ENCODE measurements at places on chromosomes 4 and X.

DNA sequence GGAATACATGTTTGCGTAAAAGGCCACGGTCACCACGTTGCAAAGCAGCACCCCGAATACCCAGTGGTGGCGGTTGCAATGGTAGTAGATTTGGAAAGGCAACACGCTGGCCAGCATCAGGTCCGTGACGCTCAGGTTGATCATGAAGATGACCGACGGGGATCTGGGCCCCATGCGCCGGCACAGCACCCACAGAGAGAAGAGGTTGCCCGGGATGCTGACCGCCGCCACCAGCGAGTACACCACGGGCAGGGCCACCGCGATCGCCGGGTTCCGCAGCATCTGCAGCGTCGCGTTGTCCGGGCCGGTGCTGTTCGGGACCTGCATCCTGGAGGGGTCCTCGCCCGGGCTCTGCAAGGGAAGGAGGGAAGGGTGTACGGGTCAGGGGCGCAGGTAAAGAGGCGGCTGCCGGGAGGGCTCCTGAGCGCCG, 13.5 kb upstream of the ASMTL start:
- peak; percentile 3 for DNase-seq

- DNase-seq: no peak
These were observed 45.9 kb downstream of the WDFY3 start for GRCh38 chr4:84920617-84921016.

DNA sequence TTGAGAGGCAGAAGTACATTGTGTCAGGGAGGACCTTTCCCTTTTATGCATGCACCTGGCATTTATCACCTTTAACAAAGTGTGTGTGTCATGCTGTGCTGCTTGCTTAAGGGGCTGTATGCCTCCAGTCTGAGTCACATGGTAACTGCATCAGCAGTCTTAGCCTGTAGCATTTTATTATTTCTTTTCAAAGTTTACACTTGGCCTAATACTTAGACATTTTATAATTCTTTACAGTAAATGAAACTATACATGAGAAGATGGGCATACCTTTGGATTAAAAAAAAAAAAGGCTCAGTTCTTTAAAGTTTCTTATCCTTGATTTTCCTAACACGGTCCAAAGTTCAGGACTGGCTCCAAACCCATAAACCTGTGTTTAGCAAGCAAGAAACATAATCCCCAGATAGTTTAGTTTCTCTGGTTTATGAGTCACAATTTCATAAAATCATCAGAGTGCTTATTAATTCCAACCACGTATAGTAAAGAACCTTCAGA, 14.6 kb downstream of the NPNT start:
- no peak for DNase-seq

- peak; percentile 41 for DNase-seq
These were observed 42.9 kb downstream of the NDST3 start for GRCh38 chr4:118076958-118077766.

DNA sequence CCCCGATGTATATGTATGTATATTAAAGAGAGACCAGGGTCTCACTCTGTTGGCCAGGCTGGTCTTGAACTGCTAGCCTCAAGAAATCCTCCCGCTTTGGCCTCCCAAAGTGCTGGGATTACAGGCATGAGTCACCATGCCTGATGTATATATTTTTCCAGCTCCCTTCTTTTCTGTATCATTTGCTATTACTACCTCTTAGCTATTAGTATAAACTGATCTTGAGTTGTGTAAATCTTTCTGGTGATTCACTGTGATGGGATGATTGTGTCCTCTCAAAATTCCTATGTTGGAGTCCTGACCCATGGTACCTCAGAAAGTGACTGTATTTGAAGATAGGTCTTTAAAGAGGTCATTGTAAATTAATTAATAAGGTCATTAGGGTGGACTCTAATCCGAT, 53.1 kb downstream of the HPRT1 start:
- DNase-seq: no peak
